ENCODE measurements at places on chromosomes 12 and 14. TPM values are rescaled to one million over a fixed set of nuclear protein-coding genes. Genes with fewer than 3 reads are reported as not detected.

Gene TMEM30B
- total RNA-seq = 12.2 TPM

DNA sequence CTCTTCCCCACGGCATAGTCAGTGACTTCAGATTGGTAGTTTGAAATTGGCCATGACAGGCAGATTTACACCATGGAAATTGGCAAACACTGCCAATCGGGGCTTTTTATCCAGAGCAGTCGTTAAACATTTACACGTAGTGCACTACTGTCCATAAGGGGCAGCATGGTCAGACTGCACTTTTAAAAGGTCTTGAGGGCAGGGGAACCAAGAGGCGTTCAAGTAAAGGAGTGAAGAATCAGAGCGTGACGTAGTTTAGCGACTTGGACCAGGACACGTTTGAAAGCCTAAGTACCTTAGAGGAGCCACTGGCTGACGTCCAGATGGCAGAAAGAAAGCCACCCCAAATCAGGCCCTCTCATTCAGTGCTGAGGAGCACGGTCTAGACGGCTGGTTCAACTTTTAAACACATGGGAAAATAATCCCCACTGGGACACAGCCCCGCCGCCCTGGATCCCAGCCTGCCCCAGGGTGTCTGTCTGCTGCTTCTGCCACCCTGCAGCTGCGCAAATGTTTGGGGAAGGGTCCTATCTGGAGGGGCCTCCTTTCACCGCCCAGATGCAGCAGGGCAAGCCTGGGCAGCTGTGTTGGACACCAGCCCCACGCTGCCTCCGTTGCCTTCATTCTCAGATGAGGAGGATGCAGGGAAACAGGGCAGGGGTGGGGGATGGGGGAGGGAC, 52.5 kb upstream of the PPP2R5C start:
- DNase-seq = no peak

Gene CNTN1
- 25.2 TPM for total RNA-seq

DNA sequence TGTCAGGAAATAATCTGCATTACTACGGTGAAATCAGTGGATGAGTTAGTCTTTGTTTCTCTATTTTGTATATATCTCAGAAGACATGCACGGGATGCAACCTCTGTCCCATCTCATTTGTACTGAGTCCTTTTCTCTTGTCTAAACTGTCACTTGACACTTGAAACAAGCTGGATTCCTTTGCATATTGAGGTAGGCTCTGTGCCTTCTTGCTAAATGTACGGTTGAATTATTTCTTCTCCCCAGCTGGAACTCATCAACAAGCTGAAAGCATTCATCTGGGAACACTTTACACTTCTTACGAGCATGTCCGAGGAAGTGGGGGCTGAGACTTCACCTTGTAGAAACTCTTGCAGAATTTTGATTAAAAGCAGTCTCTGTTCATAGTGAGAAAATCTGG, 119.5 kb downstream of the VEZT start:
- DNase-seq = no peak

Gene MDM1
- total RNA-seq = 24.0 TPM

Gene PROX2
- not detected for total RNA-seq

Gene CLEC1B
- not detected for total RNA-seq

GRCh38 chr14:104552738-104553125, 26.8 kb upstream of the C14orf180 start:
- DNase-seq = no peak

- no peak for DNase-seq
Observed at GRCh38 chr12:131836193-131836592, 8.0 kb downstream of the MMP17 start.

DNA sequence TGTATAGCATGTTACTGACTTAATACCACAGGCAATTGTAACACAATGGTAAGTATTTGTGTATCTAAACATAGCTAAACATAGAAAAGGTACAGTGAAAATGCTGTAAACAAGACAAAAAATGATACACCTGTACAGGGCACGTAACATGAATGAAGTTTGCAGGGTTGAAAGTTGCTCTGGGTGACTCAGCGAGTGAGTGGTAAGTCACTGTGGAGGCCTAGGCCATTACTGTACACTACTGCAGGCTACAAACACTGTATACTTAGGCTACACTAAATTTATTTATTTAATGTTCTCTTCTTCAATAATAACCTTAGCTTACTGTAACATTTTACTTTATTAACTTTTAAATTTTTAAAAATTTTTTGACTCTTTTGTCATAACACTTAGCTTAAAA, 158.4 kb downstream of the IPO8 start:
- DNase-seq = no peak

Gene RASSF8
- total RNA-seq = 46.3 TPM

Gene KRT78
- 29.1 TPM for total RNA-seq

GRCh38 chr14:20522332-20522731, 17.0 kb downstream of the RNASE10 start:
- DNase-seq = no peak

- no peak for DNase-seq
Observed at GRCh38 chr12:30047516-30048254, 263.9 kb upstream of the TMTC1 start.

DNA sequence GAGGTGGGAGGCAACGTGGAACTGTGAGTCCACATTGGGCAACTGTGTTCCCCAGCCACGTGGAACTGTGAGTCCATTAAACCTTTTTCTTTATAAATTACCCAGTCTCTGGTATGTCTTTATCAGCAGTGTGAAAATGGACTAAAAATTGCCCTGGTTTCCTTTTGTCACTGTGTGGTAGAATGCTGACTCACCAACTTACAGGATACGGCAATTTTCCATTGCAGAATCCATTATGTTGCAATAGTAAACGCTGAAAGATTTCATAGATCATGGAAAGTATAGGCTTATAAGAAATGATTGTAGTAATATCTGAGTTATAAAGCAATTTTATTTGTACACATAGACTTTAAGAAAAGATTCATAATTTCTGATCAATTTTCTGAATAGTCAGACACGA, 93.0 kb downstream of the GTF2A1 start:
- DNase-seq = no peak

DNA sequence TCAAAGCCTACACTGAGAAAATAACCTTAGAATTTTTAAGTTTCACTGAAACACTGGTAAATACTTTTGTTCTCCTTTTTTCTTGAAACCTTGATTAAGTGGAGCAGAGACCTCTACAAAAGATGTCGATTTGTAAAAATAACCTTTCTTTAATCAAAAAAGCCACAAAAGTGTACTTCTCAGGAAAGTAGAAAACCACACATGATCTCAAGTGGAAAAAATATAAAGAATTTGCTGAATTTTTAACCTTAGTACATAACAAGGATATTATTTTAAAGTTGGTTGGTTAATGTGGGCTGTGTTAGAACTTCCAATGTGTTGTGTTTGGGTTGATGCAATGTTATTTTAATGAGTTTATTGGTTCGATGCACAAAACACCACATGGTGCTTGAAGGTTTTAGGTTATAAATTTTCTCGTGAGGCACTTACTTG, 8.6 kb downstream of the LGR5 start:
- no peak for DNase-seq

Gene GLT1D1
- 2.6 TPM for total RNA-seq

Gene DBX2
- 0.10 TPM for total RNA-seq

GRCh38 chr14:65696801-65697200, 284.3 kb downstream of the FUT8 start:
- DNase-seq = no peak

DNA sequence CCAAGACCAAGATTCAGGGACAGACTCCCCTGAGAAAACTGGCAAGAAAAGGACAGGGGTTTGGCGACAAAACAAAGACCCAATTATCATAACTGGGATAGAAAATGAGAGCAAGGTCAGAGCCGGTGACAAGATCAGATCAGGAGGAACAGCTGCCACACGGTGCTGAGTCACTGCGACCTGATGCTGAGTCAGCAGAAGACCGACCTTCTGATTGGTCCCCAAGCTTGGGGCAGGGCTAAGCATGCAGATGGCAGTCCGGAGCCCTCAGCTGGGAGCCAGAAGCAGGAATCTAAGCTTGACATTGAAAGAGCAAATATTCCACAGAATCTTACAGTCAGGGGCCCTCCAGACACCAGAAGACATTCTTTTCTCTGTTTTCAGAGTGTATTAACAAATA, 19.1 kb upstream of the ARMH4 start:
- DNase-seq = peak; percentile 72

DNA sequence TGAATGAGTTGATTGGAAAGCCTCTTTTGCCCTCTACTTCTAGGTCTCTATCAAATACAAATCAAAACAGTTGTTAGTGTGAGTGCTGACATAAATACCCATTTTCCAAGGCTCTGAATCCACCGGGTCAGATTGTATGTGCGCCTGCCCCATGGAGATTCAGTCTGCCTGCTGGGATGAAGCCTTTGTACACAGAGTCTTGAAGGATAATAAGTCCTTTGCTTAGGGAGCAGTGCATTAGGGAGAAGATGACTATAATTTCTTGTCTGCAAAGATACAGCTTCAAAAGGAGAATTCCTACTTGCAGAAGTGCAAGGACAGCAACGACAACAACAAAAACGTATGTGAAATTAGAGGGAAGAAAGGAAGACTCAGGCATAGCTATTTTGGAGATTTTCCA, 90.3 kb upstream of the VRK1 start:
- DNase-seq = no peak

DNA sequence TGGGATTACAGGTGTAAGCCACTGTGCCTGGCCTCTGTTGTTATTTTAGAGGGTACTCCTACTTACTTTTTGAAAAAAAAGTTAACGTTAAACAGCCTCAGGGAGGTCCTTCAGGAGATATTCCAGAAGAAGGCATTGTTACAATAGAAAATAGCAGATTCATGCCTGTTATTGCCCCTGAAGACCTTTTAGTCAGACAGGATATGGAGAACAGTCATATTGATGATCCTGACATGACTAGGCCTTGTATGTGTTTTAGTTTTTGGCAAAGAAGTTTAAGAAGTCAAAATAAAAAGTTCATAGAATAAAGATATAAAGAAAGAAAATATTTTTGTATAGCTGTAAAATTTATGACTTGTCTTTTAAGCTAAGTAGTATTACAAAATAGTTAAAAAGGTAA, 45.3 kb downstream of the WASHC3 start:
- DNase-seq = no peak

GRCh38 chr12:122978507-122978955, 1.9 kb upstream of the ARL6IP4 start:
- DNase-seq = no peak

GRCh38 chr12:13024531-13024916, 19.7 kb upstream of the FAM234B start:
- DNase-seq = no peak

Gene ALDH1L2
- 2.7 TPM for total RNA-seq

DNA sequence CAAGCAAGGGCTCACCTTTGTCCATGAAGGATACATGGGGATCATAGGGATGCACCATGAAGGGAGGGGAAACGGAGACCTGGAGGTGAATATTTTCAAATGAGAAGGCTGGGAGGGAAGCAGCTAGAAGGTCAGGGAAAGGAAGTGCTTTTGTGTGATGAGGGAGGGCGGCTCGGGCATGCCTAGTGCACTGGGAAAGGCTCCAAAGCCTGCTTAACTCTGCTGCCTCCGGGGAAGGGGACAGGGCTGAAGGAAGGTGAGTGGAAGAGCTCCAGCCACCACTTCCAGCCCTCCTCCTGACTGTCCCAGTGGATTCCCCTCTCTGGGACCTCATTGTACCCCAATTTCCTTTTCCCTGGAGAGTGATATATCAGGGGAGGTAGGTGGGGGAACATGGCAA, 149.4 kb upstream of the PRMT8 start:
- no peak for DNase-seq

Gene CLEC4D
- not detected for total RNA-seq

- DNase-seq = no peak
Observed at GRCh38 chr12:104494793-104495158, 38.0 kb downstream of the CHST11 start.

Gene CEBPE
- not detected for total RNA-seq

DNA sequence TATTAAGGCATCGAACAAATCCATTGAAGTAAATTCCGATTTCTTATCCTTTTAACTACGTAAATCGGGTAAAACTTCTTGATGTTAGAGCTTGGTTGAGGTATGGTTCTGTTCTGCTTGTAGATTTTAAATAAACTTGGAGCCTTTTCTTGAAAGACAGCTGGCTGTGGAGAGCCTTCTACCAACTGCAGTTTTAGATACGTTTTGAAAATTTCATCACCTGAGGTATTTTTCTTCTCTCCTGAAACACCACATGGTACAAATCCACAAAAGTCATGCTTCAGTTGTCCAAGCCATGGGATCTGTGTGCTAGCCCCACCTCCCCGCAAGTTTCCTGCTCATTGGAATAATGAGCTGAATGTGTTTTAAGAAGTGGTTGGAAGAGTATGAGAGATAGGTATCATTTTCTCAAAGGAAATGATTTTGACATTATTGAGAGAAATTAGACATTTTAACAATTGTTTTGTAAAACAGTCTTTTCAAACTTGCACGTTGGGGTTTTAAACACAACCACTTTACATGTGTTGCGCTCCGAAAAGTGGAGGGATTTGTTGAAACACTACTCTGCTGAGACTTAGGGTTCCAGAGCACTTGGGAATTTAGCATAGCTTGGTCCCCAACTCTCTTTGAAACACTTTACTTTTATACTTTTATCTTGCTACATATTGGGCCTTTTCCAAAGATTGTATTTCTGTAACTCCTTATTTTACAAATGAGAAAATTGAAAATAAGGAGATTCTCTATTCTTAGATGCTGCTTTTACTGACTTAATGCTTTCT, 1.4 kb downstream of the PPM1A start:
- no peak for DNase-seq

DNA sequence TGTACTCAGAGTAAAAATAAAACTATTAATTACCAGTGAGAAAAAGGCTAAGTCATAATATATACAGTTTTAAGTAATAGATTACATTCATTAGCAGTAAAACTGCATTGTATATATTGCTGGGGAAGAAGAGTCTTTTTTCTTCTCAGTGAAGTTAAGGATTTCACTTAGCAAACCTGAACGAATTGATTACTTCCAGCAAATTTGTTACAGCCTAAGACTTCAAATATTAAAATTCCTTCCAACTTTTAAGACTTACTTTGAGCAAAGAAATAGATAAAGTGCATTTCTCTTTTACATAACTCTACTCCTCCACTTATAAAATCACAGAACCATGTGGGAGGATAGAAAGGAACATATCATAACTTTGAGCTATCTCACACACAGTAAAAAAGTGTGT, 43.3 kb downstream of the PIK3C2G start:
- no peak for DNase-seq

Gene AHNAK2
- total RNA-seq = 2.0 TPM

DNA sequence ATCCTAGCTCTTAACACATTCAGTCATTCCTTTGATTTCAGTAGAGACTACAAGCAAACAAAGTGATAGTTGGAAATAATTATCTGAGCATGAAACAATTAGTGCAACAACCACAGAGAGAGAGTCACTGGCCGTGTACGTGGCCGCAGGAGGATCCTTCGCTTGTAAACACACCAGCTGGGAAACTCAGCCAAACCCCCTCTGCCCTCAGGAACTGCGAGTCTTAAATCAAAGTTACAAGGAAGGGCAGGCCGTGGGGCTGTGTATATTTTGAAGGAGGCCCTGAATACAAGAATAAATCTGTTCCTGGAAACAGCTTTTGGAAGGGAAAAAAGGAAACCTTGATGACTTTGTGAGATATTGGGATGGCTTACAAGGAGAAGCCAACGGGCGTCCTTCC, 164.5 kb downstream of the ANO2 start:
- peak; percentile 39 for DNase-seq

Gene CD4
- total RNA-seq = 0.64 TPM

All from type B pancreatic cell (in vitro differentiated cells).